Epithelial cell of esophagus (primary cell): ENCODE measurements at places on chromosomes 5 and 9.
A peak's percentile ranks its signal among the peaks of the same experiment; 100 is the strongest.

DNA sequence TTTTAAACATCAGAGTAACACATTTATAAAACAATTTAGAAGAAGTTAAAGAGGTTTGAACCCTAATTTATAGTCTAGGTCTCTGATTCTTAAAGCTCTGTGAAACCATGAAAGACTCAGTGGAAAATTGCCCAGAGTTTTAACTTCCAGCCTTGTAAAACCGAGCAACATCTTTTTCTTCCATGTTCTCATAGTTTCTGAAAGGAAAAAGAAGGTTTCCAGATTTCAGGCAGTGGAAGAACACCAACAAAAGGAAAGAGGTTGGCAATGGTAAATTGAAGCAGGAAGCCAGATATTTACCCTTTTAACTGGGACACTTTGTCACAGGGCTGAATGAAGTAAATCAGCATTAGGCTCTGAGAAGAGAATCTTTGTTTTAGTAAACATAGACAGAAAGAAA, 1999.3 kb downstream of the MAT2B start:
- DNase-seq = no peak

DNA sequence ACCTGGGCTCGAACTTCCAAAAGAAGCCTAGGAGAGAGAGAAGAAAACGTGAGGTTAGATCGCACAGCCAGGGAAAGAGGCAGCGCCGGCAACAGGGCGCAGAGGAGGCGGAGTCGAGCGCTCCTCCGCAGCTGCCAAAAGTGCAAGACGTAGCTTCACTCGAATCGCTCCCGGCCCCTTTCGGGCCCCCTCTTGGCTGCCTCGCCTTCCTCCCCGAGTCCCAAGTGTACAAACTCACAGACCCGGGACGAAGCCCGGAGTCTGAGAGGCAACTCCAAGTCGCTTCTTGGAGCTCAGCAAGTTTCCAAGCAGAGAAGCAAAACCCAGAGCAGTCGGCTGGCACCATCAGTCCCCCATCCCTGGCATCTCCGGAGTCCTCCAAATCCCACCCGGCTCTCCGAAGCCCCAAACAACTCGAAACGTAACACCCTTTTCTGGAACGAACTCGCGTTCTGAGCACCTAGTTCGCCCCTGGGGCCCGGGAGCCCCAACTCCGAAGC, 1.2 kb downstream of the MIER3 start:
- peak; percentile 63 for DNase-seq

- no peak for DNase-seq
Observed at GRCh38 chr9:90189306-90189705, 453.3 kb downstream of the DIRAS2 start.

GRCh38 chr5:157271740-157272271, 5.9 kb downstream of the CYFIP2 start:
- DNase-seq = no peak

DNA sequence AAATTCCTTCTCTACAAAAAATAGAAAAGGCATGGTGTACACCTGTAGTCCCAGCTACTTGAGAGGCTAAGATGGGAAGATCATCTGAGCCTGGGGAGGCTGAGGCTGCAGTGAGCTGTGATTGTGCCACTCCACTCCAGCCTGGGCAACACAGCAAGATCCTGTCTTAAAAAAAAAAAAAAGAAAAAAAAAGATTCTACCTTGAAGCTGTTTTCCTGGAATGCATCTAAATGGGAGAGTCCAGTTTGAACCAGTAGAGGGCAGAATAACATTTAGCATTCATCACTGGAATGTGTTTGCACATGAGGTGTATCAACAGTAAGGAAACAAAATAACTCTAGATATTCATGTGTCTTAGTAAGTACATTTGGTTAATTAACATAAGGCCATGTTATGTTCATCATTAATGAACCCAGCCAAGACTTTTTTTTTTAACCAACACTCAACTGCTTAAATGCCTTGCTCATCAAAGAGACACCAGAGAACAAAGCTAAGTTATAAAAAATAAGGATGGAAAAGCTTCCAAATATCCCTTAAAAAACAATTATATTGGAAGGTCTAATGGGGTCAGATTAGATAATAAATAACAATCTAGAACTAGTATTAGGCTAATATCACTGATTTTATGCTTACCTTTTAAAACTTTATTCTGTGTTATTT, 16.1 kb downstream of the IFNE start:
- DNase-seq = peak; percentile 46
